Colonic mucosa (tissue), 4 donors: ENCODE measurements at places on chromosomes 1 and 21. TPM values are rescaled to one million over a fixed set of nuclear protein-coding genes. Genes with fewer than 3 reads are reported as not detected.

DNA sequence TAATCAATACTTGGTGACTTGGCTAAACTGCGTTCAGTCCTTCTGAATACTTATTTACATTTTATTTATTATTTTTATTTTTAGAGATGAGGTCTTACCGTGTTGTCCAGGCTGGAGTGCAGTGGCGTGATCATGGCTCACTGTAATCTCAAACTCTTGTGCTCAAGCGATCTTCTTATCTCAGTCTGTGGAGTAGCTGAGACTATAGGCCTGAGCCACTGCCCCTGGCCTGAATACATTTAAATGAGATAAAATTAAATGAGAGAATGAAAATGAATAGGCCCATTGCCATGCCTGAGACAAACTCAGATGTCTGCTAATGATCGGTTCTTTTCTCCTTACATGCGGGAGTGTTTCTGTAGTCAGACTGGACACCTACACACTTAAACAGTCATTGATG lies 86.0 kb downstream of the GALNT2 start:
- H3K27me3 ChIP-seq: no peaks in the 10 kb centered on the region
- no peak overlapping the region for H3K27ac ChIP-seq
- no peak for DNase-seq
- no peaks in the 10 kb centered on the region for H3K36me3 ChIP-seq
- H3K4me3 ChIP-seq: no peak overlapping the region

Gene TOR1AIP1
- total RNA-seq: 19.3 TPM

Gene CLCA1
- 938 TPM for total RNA-seq

DNA sequence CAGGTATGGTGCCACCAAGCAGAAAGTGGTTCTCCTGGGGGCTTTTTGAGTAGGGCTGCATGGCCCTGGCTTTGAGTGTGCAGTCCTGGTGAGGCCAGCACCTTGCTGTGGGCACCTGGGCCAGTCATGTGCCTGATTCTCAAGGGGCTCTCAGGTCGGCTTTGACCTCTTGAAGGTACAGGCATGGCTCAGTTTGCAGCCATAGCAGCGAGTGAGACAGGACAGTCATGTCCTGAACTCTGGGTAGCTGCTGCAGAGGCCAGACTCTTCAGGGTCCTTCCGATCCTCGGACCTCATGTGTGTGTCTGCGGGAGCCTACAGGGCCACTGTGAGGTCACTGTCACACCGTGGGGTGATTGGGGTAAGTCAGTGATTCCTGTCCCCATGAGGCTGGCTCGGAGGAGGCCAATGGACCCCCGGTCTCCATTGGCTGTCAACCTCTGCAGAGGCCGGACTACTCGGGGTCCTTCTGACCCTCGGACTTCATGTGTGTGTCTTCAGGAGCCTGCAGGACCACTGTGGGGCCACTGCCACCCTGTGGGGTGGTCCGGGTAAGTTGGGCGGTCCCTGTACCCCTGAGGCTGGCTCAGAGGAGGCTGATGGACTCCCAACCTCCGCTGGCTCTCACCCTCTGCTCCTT lies 95.2 kb upstream of the C1orf174 start:
- no peak overlapping the region for H3K4me3 ChIP-seq
- H3K4me1 ChIP-seq: no peaks in the 10 kb centered on the region
- DNase-seq: no peak
- H3K27ac ChIP-seq: no peak overlapping the region

Gene TENT5C
- 58.5 TPM for total RNA-seq

DNA sequence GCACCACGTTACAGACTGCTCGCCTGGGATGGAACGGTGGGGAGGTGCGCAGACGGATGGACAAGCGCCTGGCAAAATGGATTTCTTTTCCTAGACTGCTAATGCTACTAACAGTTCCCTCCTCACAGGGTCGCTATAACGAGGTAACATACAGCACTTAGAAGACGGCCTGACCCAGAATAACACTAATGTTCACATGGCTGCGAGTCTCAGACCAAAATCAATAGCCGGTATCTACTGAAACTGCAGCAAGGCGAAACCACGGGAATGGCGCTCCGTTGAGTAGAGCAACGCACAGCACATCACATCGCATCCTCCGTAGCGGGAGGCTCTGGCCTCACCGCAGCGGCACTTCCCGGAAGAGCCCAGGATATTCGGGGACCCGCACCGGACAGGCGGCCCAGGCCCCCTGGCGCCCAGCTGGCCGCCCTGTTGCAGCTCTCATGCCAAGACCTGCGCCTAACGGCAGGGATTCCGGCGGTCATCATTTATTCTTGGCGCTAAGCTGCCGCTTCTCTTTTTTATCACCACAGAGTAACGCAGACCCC lies 46.6 kb downstream of the VPS26C start:
- no peaks in the 10 kb centered on the region for H3K4me1 ChIP-seq
- no peaks in the 10 kb centered on the region for H3K36me3 ChIP-seq
- peak overlapping the region; percentile 65 for H3K27ac ChIP-seq
- DNase-seq: no peak
- no peaks in the 10 kb centered on the region for H3K27me3 ChIP-seq

- no peaks in the 10 kb centered on the region for H3K4me1 ChIP-seq
- DNase-seq: no peak
- H3K27me3 ChIP-seq: no peaks in the 10 kb centered on the region
- H3K27ac ChIP-seq: no peak overlapping the region
- no peak overlapping the region for H3K4me3 ChIP-seq
- no peaks in the 10 kb centered on the region for H3K36me3 ChIP-seq
These were observed 219.7 kb upstream of the PLD5 start for GRCh38 chr1:242743983-242744780.

DNA sequence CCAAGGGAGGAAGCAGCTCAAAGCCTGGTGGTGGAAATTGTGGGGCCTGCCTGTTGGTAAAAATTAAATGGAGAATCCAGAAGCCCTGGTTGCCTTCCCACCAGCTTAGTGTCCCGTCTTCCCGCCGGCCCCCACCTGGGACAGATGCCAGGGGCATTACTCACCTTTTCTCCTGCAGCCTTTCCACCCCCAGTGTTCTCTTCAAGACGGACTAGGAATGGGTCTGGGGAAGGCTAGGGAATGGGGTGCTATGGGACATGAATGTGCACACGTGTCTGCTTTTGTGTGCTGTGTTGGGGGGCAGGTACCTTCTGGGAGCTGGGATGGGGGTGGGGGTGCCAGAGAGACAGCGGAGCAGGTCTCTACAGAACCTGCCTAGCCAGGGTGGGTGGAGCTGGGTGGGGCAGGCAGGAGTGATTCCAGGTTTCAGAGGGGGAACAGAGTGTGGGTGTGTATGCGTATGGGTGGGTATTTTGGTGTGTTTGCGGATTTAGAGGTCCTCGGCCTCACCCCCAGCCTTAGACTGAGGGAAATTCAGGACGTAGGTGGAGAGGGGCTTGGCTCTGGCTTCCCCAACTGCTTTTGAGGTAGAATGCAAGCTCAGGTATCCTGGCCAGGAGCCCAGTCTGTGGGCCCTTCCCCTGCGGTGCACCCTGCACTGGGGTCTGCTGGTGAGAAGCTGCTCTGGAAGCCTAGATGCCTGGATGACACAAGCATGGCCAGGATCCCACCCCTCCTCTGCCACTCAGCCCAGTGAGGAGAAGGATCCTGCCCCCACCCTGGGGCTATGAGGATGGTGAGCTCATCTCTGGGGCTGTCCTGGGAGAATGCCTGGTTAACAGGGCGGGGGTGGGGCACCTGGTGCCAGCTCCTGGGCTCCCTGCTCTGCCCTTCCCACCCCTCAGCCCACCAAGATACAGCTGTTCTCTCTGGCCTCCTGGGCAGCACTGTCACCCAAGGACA lies 7.8 kb downstream of the VANGL2 start:
- no peaks in the 10 kb centered on the region for H3K36me3 ChIP-seq
- H3K27me3 ChIP-seq: no peaks in the 10 kb centered on the region
- DNase-seq: peak; percentile 69
- no peak overlapping the region for H3K27ac ChIP-seq

Gene SASS6
- 8.0 TPM for total RNA-seq

Gene FABP3
- 2.8 TPM for total RNA-seq

Gene CD46
- 282 TPM for total RNA-seq

DNA sequence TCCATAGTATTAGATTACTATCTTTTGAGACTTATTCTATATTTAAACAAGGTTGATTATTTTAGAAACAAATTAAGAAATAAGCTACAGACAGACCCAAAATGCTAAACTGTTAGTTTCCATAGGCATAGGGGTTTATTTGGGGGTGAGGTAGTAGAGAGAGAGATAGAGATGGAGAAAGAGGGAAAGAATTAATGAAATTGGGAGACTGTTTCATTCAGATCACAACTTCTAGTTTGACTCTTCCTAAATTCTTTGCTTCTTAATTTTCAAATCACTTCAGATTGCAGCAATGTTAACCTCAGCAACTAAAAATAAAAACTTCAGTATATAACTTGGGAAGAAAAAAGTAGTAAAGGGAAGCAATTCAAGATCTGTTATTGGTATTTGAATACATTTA lies 3.4 kb downstream of the JUN start:
- H3K27ac ChIP-seq: peak overlapping the region; percentile 99
- H3K4me1 ChIP-seq: no peaks in the 10 kb centered on the region
- H3K4me3 ChIP-seq: no peak overlapping the region
- no peak for DNase-seq

DNA sequence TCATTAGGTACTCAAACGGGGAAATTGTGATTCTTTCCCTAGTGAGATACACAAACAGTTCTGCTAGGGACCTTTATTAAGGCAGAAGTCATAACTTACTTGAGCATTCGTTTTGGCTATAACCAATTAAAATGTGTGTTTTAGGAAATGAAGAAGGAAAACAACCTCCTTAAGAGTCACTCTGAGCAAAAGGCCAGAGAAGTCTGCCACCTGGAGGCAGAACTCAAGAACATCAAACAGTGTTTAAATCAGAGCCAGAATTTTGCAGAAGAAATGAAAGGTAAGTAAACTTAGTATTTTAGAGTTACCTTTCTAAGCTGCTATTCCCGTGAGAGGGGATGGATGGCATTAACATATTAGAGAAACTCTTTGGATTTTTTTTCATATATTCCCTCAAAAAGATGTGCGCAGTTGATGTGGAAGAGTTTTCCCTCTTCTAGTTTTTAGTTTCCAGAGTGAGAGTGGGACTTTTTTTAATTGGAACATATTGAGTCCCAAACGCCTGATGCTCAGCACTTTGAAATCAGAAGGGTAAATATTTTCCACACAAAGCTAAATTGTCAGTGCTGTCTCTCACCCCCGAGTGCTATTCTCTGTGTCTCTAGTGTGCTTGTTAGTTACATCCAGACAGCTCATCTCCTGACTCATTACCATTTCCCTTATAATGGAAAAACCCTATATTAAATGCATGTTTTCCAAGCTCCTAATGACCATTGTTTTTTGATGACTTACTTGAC lies 34.9 kb downstream of the CENPF start:
- DNase-seq: no peak
- no peak overlapping the region for H3K4me3 ChIP-seq
- no peaks in the 10 kb centered on the region for H3K27me3 ChIP-seq
- no peaks in the 10 kb centered on the region for H3K36me3 ChIP-seq

DNA sequence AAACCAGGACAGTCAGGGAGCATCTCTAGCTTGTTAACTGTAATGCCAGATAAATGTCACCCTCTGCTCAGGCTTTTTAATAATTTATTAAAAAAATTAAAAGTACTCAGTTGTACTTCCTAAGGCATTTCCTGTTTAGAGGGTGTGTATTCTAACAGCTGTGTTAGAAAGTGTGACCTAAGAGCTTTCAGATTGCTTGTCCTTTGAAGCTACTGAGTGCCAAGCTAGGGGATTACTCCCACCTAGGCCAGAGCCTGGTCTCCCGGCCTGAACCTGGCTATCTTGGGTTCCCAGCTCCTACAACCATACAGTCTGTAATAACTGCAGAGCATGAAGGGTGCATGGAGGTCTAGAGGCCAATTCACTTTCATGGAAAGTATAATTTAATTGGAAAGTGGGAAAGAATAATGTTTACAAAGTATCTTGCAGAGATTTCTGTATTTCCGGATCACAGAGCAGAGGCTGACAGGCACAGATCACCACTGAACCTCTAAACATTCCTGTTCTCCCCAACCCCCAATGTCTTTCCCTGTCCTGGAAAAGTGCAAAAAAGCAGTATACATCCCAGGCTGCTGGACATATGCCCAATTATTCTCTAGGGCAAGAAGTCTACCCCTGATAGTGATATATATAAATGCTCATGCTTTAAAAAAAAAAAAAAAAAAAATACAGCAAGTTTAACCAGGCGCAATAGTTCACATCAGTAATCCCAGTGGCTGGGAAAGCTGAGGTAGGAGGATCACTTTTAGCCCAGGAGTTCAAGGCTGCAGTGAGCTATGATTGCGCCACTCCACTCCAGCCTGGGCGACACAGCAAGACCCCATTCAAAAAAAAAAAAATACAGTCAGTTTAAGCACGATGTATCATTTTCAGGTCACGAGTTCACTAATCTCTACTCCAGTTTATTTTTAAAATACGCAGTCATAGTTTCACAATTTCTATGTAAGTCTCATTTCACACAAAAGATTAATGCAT lies 36.7 kb upstream of the RAP1A start:
- no peak overlapping the region for H3K4me3 ChIP-seq
- no peaks in the 10 kb centered on the region for H3K4me1 ChIP-seq
- no peaks in the 10 kb centered on the region for H3K27me3 ChIP-seq
- H3K27ac ChIP-seq: no peak overlapping the region
